Mucosa of gallbladder (tissue), 1 donor: ENCODE measurements at places on chromosomes 13 and 19. TPM values are rescaled to one million over a fixed set of nuclear protein-coding genes. Genes with fewer than 3 reads are reported as not detected.

- no peak for DNase-seq
Observed at GRCh38 chr19:38877781-38878574, at the start of gene RINL. Gene RINL (minus strand): TSS chr19:38878275. CDS start chr19:38876742, 1,533 bp downstream.

DNA sequence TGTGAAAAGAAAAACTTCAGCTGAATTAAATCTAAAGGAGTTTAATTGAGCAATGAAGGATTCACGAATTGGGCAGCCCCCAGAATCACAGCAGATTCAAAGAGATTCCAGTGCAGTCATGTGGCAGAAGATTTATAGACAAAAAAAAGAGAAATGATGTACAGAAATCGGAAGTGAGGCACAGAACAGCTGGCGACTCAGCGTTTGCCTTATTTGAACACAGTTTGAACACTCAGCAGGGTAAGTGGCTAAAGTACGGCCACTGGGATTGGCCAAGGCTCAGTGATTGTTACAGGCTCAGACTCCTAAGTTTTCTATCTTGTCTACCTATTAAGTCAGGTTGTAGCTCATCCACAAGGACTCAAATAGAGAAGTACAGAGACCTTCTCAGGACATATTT is 11.6 kb upstream of the CFAP97D2 start:
- no peak for DNase-seq

- DNase-seq: no peak
Observed at GRCh38 chr13:47027780-47028437, 131.1 kb upstream of the HTR2A start.

Gene URAD
- not detected for total RNA-seq

Gene IZUMO1
- total RNA-seq: 0.20 TPM

Gene ZNF844
- 12.2 TPM for total RNA-seq
